ENCODE measurements at places on chromosomes 13 and 19.

DNA sequence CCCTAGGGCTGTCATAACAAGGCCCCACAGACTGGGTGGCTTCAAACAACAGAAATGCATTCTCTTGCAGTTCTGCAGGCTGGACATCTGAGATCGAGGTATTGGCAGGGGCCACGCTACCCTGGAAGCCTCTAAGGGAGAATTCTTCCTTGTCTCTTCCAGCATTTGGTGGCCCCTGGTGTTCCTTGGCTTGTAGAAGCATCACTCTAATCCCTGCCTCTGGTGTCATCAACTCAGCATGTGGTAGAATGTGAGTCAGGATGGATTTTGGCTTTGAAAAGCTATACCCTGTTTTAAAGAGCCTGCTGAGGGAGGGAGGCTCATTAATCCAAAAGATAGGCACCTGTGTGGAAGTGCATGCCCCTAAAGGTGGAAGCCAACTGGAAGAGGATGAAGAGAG, 7.9 kb upstream of the GGACT start:
- no peak for DNase-seq

- DNase-seq: no peak
Measured at GRCh38 chr13:27088619-27089018, 83.0 kb downstream of the USP12 start.

GRCh38 chr13:26228096-26228495, 6.0 kb upstream of the RNF6 start:
- no peak for DNase-seq

DNA sequence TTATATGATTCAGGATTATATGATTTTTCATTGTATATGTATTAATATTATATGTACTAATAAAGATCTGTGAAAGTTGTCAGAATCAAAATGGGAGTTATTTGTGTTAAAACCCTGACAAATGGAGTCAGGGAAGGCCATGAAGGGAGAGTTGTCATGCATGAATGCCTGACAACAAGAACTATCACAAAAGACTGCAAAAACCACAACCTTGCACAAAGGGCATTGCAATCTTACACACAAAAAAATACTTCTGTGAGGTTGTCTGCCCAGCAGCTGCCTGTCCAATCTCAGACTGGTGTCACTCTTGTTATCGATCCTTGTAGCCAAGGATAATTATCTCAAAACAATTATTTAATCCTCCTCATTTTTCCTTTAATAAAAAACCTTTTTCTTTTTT, 21.2 kb upstream of the RBM26 start:
- no peak for DNase-seq

- DNase-seq: no peak
Measured at GRCh38 chr13:111361873-111362648, 41.6 kb downstream of the TEX29 start.

- peak; percentile 78 for DNase-seq
Measured at GRCh38 chr13:30307194-30307970, at the start of gene KATNAL1. TSS of gene KATNAL1 (minus strand) at chr13:30307551. CDS start at chr13:30283777, 23,774 bp downstream.

DNA sequence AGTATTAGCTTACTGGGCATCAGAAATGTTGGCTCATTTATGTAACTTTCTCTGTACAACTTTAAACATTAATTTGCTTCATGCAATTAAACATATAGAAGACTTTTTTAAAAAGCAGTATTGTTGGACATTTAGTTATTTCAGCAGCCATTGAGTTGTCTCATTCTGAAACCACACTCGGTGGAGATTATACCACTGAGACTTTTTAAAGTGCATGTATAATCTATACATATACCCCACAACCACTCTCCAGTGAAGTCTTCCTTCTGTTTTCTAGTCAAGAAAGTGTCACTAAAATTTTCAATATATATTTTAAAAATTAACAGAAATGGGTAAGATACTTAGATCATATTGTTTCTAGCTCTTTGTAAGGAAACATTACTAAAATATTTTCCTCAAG, 15.5 kb downstream of the SETDB2 start:
- DNase-seq: no peak

- DNase-seq: no peak
Measured at GRCh38 chr13:20342311-20342710, 110.2 kb upstream of the GJB6 start.

DNA sequence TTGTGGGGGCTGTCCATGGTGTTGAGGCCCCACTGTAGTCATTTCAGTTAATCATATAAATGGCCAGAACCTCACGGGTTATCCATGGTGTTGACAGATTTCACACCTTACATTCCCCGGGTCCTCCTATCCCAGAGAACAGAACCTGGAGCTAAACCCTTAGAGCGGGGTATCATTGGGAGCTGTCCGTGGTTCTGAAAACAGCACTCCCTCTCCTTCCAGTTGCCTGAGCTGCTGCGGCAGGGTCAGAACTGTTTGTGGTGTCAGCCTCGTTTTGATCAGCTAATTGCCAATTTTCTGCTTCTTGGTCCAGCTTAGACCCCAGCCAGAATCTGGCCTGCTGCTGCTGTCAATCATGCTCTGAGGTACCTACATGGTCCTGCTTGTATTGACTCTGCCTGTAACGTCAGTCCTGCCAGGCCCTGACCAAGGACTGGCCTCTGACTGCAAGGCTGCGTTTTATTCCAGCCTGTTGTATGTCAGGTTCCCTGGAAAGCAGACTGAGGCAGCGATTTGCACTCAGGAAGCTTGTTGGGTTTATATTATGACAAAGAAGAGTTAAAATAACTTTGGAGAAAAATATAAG, 55.8 kb upstream of the KCTD15 start:
- DNase-seq: peak; percentile 50

GRCh38 chr13:42497798-42498197, 76.2 kb upstream of the TNFSF11 start:
- DNase-seq: no peak

- no peak for DNase-seq
Measured at GRCh38 chr13:42623916-42624315, 50.0 kb downstream of the TNFSF11 start.

GRCh38 chr13:76813891-76814290, 72.3 kb downstream of the KCTD12 start:
- no peak for DNase-seq

DNA sequence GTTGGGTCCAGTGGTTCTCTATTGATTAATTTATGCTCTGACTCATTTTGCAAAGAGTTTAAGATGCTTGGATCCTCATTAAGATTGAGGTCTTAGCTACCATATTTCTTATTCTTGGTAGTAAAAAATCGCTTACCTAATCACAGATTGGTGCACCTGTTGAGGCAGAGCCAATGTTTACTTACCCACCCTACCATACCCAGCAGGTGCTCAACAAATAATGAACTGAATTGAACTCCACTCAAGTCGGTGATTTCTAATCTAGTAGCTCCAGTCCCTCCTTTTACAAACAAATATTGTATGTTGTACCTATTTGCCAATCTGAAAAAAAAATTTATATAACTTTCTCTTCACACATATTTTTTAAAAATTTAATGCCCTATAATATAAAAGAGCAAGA, 361.0 kb downstream of the FGF14 start:
- DNase-seq: no peak

- no peak for DNase-seq
Measured at GRCh38 chr13:59745392-59745788, 418.3 kb downstream of the DIAPH3 start.

GRCh38 chr13:113152984-113153809, 5.3 kb upstream of the PROZ start:
- DNase-seq: peak; percentile 61

- DNase-seq: no peak
Measured at GRCh38 chr13:102854675-102855074, 8.8 kb downstream of the ERCC5 start.

DNA sequence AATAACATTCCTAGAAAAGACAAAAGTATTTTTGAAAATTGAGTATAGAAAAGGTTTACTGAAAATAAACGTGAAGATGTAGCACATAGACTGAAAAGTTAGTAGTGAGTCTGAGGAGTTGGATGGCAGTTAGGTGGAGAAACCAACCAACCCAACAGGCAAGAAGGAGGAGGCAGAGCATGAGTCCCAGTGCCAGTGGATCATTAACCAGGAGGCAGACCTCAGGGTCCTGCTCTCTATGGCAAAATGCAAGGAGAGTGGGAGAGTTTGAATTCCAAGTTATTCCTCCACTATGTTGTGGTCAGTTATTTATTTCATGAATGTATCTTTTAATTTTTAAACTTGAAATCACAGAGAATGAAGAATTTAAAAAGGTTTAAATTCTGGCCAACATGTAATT, 446.4 kb downstream of the GPC6 start:
- no peak for DNase-seq

DNA sequence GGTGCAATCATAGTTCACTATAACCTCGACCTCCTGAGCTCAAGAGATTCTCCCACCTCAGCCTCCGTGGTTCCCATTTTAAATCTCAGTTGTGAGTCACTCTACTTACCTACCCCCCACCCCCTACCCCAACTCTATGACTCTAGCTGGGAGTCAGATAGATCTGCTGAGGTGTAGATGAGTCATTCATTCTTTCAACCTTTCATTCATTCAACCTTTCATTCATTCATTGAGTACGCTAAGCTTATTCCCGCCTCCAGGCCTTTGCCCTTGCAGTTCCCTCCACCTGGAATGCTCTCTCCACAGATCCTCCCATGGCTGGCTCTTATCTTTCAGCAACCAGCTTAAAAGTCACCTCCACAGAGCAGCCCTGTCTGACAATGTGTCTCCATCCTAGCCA, 1.1 kb upstream of the MAST1 start:
- no peak for DNase-seq

DNA sequence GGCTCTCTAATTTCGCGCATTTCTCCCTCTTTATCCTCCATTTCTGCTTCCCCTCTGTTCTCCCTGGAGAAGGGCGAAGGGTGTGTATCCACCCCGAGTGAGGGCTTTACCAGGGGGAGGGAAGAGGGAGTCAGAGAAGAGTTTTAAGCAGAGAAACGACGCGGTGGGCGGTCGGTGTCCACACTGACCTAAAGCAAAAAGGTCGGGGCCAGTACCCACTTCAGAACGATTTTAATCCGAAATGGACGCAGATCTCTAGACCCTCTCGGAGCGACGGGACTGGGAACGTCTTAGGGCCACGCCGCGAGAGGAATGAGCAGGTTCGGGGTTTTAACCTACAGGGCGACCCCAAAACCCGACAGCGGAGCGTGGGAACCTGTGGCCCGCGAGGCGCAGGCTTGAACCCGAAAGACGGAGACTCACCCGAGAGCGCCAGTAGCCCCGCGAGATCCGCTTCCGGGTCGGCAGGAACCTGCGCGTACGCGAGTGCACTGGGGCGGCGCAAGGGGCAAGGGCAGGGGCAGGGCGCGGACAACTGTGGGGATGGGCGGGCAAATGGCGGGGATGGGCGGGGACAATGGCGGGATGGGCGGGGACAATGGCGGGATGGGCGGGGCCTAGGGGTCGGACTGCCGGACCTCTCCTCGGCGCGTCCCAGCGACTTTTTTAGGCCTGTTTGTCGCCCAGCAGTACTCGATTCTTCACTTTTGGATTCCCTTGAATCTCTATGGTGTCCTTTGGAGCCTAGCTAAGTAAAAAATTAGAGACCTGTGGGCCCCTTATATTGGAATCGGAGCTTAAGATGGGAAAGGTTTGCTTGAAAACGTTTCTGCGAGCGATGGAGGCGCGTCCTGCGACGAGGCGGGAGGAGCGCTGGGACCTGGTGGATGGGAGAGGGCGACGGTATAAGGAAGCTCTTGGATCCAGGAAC, at the start of gene ZNF677:
Gene ZNF677 (minus strand): TSS at position 463 of the 931 bp plus-strand sequence. CDS start 3,323 bp downstream, outside the sequence.
- DNase-seq: no peak

DNA sequence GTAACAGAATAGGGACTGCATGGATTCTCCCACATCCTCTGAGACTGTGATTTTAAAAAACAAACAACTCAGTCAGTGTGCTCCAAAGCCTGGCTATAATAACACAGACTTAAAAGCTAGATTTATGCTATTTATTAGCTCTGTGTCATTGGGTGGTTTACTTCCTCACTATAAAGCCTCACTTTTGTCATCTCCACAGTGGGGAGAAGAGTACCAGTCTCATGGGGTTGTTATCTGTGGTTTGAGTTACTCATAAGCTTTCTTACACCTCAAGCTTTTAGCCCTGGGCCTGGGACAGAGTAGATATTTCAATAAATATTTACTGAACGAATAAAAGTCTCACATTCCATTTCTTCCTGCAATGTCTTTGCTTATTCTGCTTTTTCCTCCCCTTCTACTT, 5.3 kb downstream of the RNASEH2B start:
- DNase-seq: no peak

DNA sequence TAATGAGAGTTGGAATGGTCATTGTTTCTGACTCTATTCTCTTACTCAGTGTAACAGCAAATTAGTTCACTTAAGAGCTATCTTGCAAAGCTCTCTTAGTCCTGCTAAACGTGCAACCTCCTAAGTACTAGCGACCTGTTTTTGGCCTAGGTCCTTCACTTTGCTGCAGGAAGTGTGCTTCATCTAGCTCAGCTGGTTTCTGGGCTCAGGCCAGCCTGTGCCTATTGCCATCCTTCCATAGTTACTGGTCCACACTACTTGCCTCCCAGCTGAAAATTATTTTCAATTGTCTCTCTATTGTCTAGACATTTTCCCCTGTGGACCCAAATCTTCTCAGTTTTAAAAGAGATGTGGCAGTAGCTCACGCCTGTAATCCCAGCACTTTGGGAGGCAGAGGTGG, 561.3 kb downstream of the FGF9 start:
- DNase-seq: no peak

DNA sequence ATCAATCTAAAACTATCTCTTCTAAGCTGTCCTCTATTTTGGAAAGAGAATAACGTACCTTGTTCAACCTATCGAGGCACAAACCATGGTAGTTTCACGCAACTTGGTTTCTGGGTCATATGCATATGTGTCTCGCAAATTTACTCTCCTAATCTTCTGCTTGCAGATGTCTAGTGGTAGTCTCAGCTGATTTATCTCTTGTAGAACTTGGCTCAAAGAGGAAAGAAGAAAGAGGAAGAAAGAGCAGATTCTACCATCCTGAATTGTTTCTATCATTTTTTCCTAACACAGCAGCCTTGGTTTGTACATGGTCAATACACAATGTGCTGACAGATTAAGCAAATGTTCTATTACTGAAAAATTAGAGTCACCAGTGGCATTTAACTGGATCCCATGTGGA, 282.3 kb downstream of the SPRY2 start:
- no peak for DNase-seq

DNA sequence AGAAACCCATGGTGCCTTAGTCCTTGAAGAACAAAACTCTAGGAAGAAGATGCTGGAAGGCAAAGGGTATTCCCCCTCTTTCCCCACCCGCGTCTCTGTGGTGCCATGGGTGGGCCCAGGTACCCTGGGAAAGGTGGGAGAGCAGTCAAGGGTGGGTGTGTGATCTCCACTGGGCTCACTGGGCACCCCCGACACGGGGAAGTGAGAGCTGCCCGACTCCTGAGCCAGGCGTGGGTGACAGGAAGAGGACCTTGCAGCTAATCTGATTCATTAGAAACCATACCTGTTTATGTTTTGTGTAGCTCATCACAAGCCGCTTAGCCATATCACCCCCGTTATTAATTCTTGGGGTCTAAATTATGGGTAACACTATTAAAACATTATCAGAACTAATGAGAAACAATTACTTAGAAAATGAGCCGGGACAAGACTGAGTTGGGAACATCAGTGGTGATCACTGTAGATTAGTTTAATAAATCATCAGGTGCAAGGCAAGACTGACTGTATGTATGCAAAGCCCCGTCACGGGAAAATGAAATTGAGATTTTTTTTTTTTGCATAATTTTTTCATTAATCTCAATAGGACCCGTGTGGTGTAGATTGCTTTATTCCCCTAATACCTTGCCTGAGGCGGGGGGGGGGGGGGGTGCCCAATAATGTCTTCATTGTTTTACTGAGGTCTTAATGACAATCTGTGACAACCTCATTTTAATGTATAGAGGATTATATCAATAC, 77.3 kb downstream of the ZIC5 start:
- DNase-seq: no peak
